T-helper 2 cell treated with Interferon-gamma antibody and Interleukin-4, amounts not matched to agents 100 ng/mL and 5 ng/mL, for 36 hours (primary cell): ENCODE measurements at places on chromosomes 11 and 22. TPM values are rescaled to one million over a fixed set of nuclear protein-coding genes. Genes with fewer than 3 reads are reported as not detected.

NECTIN1 gene
- 1.1 and 2.6 TPM in 2 replicates for total RNA-seq

SEPTIN5 gene
- total RNA-seq = 0.45 TPM in 1 of 2 replicates, not detected in the other

KRTAP5-8 gene
- 0.16 TPM in 1 of 2 replicates, not detected in the other for total RNA-seq

YAP1 gene
- not detected in 2 replicates for total RNA-seq

NFAM1 gene
- total RNA-seq = 0.05 and 0.11 TPM in 2 replicates

TIGD3 gene
- 1.1 and 1.2 TPM in 2 replicates for total RNA-seq

FZD4 gene
- 0.02 TPM in 2 replicates for total RNA-seq

VSIG2 gene
- 0.18 TPM in 1 of 2 replicates, not detected in the other for total RNA-seq

MS4A8 gene
- not detected in 2 replicates for total RNA-seq

NRXN2 gene
- total RNA-seq = 0.05 and 0.09 TPM in 2 replicates

TSSK2 gene
- not detected in 2 replicates for total RNA-seq

OR8D2 gene
- total RNA-seq = not detected in 2 replicates

MSANTD4 gene
- 14.6 and 16.5 TPM in 2 replicates for total RNA-seq

LRRN4CL gene
- total RNA-seq = 0.25 and 0.32 TPM in 2 replicates

CYB5R2 gene
- total RNA-seq = 1.6 and 1.7 TPM in 2 replicates

MMP13 gene
- total RNA-seq = not detected in 2 replicates

CASP4 gene
- total RNA-seq = 83.3 and 91.9 TPM in 2 replicates

CCDC116 gene
- 0.23 and 0.66 TPM in 2 replicates for total RNA-seq

AP5B1 gene
- 20.1 and 21.2 TPM in 2 replicates for total RNA-seq

CARD16 gene
- 61.6 and 65.3 TPM in 2 replicates for total RNA-seq
